Activated naive CD4-positive, alpha-beta T cell treated with anti-CD3 and anti-CD28 coated beads, Interleukin-2, amount 50 U/mL, for 72 hours (primary cell): ENCODE measurements at places on chromosomes 12 and 14. TPM values are rescaled to one million over a fixed set of nuclear protein-coding genes. Genes with fewer than 3 reads are reported as not detected.

- peak; percentile 41 for DNase-seq
Measured at GRCh38 chr12:1916371-1917171, 1.9 kb downstream of the CACNA2D4 start.

SLC5A8 gene
- total RNA-seq = not detected

ZCRB1 gene
- total RNA-seq = 99.4 TPM

- DNase-seq = no peak
Measured at GRCh38 chr14:72594099-72594901, 299.6 kb downstream of the DPF3 start.

RBP5 gene
- not detected for total RNA-seq

- no peak for DNase-seq
Measured at GRCh38 chr14:31292937-31293616, 85.5 kb upstream of the HECTD1 start.
